ENCODE measurements at places on chromosomes 11 and 22. TPM values are rescaled to one million over a fixed set of nuclear protein-coding genes. Genes with fewer than 3 reads are reported as not detected.

HMBS gene
- total RNA-seq, result 25.3 TPM

- no peak for DNase-seq
- no peaks in the 10 kb centered on the region for H3K27me3 ChIP-seq
- H3K4me3 ChIP-seq, result no peak overlapping the region
- H3K4me1 ChIP-seq, result peaks cover 17% of the 10 kb centered on the region
- no peak overlapping the region for H3K27ac ChIP-seq
- H3K36me3 ChIP-seq, result peaks cover 4% of the 10 kb centered on the region
Observed at GRCh38 chr11:74775762-74776161, 27.1 kb downstream of the RNF169 start.

DNA sequence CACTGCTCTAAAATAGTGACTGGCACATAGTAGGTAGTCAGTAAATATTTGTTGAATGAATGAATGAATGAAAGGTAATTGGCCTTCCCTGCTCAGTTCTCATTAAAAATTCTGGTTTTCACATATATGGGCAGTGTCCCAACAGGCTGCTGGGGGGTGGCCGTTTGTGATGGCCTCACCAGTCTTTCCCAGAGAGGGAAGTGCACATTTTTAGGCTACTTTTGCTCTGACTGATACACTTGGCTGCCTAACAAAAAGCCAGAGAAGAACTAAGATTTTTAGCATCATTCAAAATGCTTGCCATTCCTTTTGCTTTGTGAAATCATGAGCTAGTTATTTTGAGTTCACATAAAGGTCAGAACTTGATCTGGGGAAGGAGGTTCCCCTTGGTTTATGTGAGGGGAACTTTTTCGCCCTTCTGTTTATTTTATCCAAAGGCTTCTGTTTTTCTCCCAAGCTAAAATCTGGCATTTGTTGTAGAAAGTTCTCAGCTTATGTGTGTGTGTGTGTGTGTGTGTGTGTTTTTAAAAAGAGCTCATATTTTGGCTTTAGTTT, 83.1 kb downstream of the PTPRJ start:
- H3K27me3 ChIP-seq, result no peaks in the 10 kb centered on the region
- peaks cover 34% of the 10 kb centered on the region for H3K4me1 ChIP-seq
- H3K27ac ChIP-seq, result peak overlapping the region; percentile 97
- H3K4me3 ChIP-seq, result peak overlapping the region; percentile 78
- H3K36me3 ChIP-seq, result no peaks in the 10 kb centered on the region

GRCh38 chr11:75949023-75949672, 134.1 kb downstream of the UVRAG start:
- no peak overlapping the region for H3K27ac ChIP-seq
- no peak overlapping the region for H3K4me3 ChIP-seq
- no peak for DNase-seq
- H3K36me3 ChIP-seq, result no peaks in the 10 kb centered on the region
- H3K27me3 ChIP-seq, result no peaks in the 10 kb centered on the region

- H3K4me1 ChIP-seq, result peaks cover 16% of the 10 kb centered on the region
- H3K36me3 ChIP-seq, result peaks cover 3% of the 10 kb centered on the region
- H3K27ac ChIP-seq, result peak overlapping the region; percentile 79
- H3K27me3 ChIP-seq, result peaks cover 34% of the 10 kb centered on the region
- peak overlapping the region; percentile 91 for H3K4me3 ChIP-seq
Observed at GRCh38 chr22:37517826-37518450, 1.3 kb downstream of the CARD10 start.

GRCh38 chr11:63682066-63683021, 1.0 kb downstream of the RTN3 start:
- H3K27ac ChIP-seq, result peak overlapping the region; percentile 90
- no peaks in the 10 kb centered on the region for H3K36me3 ChIP-seq
- H3K4me3 ChIP-seq, result peak overlapping the region; percentile 96
- H3K4me1 ChIP-seq, result peaks cover 19% of the 10 kb centered on the region
- H3K27me3 ChIP-seq, result no peaks in the 10 kb centered on the region

- DNase-seq, result no peak
- H3K27me3 ChIP-seq, result no peaks in the 10 kb centered on the region
- H3K4me1 ChIP-seq, result peaks cover 12% of the 10 kb centered on the region
- H3K27ac ChIP-seq, result no peak overlapping the region
- H3K4me3 ChIP-seq, result no peak overlapping the region
- peaks cover 9% of the 10 kb centered on the region for H3K36me3 ChIP-seq
Observed at GRCh38 chr22:44136786-44137185, 43.9 kb upstream of the PARVG start.
